ENCODE measurements at places on chromosomes 4 and X.

GRCh38 chr4:77065382-77065781 lies 10.4 kb downstream of the CCNI start:
- no peak for DNase-seq

DNA sequence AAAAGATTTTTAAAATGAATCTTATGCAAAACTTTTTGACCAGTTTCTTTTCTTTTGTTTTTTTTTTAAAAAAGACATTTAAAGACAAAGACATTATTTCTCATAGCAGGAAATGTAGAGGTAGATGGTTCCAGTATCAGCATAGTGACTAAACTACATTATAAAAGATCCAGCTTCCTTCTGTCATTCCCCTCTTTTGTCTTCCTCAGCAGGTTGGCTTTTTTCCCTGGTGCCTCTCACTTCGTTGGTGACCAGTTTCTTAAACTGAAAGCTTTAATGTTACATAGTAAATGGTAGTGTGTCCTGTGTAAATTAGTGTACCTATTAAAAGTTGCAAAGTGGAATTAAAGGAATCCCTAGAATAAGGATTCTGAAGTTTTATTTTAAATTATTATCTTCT lies 36.1 kb downstream of the DCK start:
- DNase-seq, result no peak

GRCh38 chr4:153034681-153035080 lies 98.6 kb downstream of the FHDC1 start:
- DNase-seq, result no peak

GRCh38 chrX:52424656-52425055 lies 55.8 kb downstream of the XAGE2 start:
- DNase-seq, result no peak

DNA sequence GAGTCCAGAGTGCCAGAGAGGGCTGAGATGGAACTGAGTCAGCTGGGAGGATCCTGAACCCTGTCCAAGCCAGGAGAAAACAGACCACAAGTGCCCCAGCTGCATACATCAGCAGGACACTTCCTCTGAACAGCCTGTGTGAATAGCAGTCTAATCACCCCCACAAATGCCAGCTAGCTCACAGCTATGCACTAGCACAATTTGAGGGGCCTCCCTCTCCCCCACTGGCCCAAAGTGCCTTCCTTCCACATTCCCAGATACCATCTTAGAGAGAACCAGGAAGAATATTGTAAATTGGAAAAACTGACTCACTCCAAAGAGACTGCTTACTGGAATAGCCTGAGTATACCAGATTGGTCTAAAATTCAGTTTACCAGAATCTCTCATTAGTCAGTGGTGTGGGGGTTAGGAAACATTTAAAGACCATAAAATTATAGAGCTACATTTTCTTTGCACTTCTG lies 292.6 kb upstream of the KLF3 start:
- no peak for DNase-seq

DNA sequence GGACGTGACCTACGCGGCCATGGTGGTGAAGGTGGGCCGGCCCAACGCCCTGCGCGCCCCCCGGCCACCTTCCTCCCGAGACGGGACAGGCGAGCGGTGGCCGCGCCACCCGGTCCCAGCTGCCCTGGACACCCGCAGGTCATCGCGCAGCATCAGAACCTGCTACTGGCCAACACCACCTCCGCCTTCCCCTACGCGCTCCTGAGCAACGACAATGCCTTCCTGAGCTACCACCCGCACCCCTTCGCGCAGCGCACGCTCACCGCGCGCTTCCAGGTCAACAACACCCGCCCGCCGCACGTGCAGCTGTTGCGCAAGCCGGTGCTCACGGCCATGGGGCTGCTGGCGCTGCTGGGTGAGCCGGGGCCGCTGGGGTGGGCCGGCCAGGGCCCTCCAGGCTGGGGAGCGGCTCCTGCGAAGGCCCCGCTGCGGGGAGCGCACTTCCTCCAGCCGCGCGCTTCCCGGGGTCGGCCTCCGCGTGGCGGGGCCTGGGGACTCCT lies 9.0 kb upstream of the SLC26A1 start:
- no peak for DNase-seq

GRCh38 chrX:115345615-115346014 lies 56.1 kb downstream of the LUZP4 start:
- no peak for DNase-seq

DNA sequence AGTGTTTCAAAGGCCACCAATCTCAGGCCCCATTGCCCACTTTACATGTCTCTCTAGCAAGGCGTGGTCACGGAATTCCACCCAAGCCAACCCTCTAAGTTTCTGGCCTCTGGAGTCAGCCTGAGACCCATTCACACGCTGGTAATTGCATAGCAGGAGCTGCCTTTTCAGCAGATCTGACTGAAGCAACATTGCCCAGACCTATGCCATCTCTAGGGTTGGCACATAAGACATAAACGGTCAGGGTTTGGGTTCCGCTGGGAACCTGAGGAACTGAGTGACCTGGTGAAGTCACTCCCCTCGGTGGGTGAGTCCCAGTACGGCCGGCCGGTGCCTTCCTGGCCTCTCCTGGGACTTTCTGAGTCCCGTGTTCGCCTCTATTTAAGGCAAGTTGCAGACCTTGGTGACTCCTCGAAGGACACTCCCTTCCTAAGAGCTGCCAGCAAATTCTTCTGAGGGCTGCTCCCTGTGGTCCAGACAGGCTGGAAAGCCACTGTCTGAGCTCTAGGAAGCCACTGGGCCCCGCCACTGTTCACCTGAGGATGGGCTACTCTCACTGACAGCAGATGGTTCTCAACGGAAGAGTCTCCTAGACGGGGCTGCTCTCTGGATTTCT lies 15.9 kb downstream of the CTAG1A start:
- DNase-seq, result no peak

GRCh38 chr4:87644286-87644685 lies 5.8 kb upstream of the DMP1 start:
- no peak for DNase-seq

- DNase-seq, result no peak
Observed at GRCh38 chr4:47631161-47631560, 146.1 kb downstream of the ATP10D start.

DNA sequence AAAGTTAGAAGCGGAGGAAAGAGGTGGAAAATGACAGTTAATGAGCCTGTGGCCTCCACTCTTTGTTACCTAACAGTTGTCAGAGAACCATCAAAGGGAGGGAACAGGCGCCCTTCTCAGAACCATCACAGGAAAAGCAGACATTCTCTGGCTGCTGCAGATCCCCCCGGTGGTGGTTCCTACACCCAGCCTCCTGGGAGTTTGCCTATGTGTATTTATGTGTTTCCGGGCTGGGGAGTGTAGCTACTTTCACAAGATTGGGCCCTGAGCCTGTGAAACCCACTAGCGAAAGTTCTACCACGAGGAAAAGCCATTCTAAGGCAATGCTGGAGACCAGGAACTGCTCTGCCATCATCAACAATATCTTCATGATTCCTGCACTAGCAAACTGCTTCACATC lies 52.7 kb upstream of the BCOR start:
- DNase-seq, result no peak

GRCh38 chr4:4633431-4633830 lies 91.6 kb upstream of the STX18 start:
- DNase-seq, result no peak

DNA sequence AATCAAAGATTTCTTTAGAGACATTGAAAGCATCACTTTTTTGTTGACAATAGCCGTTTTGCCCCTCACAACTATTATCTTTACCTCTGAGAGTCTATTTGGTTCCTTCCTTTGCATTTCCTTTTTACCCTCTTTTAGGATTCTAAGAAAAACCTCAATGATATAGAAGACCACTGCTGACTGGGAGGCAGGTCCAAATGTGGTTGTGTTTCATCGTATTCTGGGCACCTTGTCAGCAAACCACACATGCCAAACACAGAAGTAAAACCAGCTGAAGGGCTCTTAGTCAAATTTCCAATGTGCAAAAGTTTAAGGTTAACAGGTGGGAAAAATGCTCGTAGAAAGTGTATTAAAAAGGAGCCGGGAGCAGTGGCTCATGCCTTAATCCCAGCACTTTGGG lies 5.1 kb upstream of the PRMT9 start:
- DNase-seq, result no peak

- DNase-seq, result no peak
Observed at GRCh38 chr4:52552778-52553177, 106.3 kb downstream of the USP46 start.

DNA sequence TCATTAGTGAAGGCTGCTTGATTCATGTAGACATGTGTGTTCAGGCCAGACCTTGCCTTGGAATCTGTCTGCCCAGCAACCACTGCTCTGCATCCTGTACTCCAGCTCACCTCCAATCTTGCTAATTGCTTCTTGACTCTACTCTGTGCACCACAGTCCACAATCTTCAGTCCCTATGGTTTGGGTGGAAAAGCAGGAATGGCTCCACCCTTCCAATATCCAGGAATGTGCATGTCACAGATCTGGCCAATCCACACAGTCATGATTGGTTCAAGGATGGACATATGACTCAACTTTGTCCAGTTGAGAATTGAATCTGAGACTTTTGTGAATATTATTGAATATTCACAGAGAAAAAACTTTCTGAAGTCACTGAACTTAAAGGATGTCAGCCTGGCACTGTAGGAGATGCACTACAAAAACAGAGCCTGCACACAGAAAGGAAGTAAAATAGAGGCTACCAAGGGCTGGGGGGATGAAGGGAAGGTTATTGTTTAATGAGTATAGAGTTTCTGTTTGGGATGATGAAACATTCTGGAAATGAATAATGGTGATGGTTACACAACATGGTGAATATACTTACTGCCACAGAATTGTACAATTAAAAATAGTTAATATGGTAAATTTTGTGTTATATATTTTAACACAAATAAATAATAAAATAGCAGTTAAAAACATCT lies 161.3 kb upstream of the USP38 start:
- no peak for DNase-seq

DNA sequence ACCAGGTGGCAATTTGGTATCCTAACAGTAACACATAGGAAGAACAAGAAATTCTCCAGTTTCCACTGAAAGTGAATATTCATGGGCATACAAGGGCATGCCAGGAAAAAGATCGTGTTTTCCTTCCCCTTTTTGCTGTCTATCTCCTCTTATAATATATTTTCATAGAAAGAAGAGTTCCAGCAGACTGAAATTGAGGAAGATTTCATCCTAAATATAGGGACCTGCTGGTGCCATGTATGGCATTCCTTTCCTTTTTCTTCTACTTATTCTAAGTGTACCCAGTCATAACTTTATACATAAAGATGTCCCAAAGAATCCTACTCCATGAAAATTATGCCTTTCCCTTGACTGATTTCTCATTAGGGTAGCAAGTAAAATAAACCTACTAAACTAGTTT lies 40.8 kb upstream of the KCNIP4 start:
- no peak for DNase-seq

DNA sequence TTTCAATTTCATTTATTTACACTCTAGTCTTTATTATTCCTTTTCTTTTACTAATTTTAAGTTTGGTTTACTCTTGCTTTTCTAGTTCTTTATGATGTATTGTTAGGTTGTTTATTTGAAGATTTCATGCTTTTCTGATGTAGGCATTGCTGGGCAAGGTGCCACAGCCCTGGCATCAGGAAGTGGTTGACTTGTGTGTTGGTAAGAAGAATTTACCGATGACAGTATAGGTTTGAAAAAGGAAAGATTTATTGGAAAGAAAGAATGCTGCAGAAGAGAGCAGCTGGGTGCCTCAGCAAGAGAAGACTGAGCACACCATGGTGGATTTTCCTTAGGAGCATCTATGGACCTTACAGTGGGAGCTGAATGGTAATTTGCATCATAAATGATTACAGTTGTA lies 153.2 kb downstream of the KLF8 start:
- no peak for DNase-seq

GRCh38 chr4:89301003-89301402 lies 6.6 kb downstream of the GPRIN3 start:
- DNase-seq, result no peak

- DNase-seq, result no peak
Observed at GRCh38 chrX:82764521-82764920, 743.6 kb upstream of the POU3F4 start.

DNA sequence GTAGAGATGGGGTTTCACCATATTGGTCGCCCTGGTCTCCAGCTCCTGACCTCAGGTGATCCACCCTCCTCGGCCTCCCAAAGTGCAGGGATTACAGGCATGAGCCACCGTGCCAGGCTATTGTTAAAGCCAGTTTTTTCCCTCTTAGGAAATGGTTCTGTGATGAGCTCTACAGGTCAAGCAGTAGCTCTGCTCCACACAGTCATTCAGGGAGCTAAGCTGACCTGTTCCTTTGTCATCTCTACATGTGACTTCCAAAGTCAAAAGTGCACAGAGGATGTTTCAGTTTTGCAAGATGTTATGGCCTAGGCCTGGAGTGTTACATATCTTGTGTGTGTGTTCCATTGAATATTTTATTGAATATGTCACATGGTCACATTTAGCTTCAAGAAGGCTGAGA lies 11.4 kb downstream of the MCUB start:
- DNase-seq, result no peak

GRCh38 chr4:167903291-167903721 lies 189.0 kb upstream of the ANXA10 start:
- no peak for DNase-seq

DNA sequence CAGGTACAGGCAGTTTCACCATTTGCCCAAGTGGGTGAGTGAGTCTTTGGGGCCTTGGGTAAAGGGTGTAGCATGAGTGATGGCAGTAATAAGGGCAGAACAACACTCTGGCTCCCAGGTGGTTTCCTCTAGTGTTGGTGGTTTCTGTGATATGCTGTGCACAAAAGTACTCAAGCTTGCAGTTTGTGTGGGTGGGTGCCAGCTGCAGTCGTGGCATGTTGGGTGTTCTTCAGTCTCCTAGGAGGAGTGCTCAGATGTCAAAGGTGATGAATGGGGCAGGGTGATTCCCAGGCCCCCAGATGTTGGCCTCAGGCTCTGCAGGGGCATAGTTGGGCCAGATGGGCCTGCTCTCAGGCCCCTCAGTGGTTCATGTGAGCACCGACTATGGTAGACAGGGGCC lies 166.1 kb upstream of the KLF8 start:
- DNase-seq, result no peak

- DNase-seq, result no peak
Observed at GRCh38 chr4:155688860-155689259, 22.2 kb downstream of the GUCY1A1 start.

DNA sequence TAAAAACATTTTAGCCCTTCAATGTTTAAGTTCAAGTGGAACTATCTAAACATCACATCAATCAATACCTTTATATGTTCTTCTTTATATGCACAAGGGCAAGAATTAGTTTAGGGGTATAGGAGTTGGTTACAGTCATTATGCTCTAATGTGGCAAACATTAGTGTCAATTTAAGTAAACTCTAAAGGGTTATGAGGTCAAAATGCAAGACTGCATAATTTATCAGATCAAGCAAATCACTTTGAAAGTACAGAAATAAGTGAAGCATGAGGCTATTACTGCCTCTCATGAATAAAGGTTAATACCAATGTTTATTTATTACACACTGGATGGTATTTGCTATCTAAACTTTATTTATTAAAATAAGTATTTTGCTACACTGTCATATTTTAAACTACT lies 59.7 kb downstream of the MAB21L2 start:
- no peak for DNase-seq

- DNase-seq, result no peak
Observed at GRCh38 chr4:158013858-158014257, 159.0 kb downstream of the GASK1B start.

GRCh38 chr4:72525938-72526337 lies 43.1 kb downstream of the ADAMTS3 start:
- DNase-seq, result no peak

- no peak for DNase-seq
Observed at GRCh38 chr4:55366621-55367020, 20.6 kb downstream of the SRD5A3 start.

Measured in activated CD8-positive, alpha-beta memory T cell treated with anti-CD3 and anti-CD28 coated beads for 1 hour (primary cell).